ENCODE measurements at places on chromosomes 6 and 20. TPM values are rescaled to one million over a fixed set of nuclear protein-coding genes. Genes with fewer than 3 reads are reported as not detected.

GRCh38 chr6:84460491-84460890 lies 233.0 kb upstream of the CEP162 start:
- no peaks in the 10 kb centered on the region for H3K4me1 ChIP-seq
- no peak overlapping the region for H3K27ac ChIP-seq
- no peaks in the 10 kb centered on the region for H3K36me3 ChIP-seq

DNA sequence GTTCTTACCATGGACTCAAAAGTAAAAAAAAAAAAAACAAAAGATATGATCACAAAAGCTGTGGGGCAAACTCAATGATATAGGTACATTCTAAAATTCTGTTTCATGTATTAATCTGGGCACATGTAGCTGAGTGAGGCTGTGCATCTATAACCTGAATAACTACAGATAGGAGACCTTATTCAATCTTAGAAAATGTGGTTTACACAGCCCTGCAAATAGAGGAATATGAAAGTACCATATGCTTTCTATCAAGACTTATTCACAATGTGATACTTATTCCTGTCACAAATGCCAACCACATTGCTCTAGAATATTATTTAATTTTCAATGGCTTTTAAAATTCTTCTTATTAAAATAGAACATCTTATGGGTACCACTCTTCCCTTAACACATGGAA lies 3.1 kb upstream of the SPACA1 start:
- H3K27ac ChIP-seq: no peak overlapping the region
- DNase-seq: no peak
- no peak overlapping the region for H3K4me3 ChIP-seq
- H3K36me3 ChIP-seq: no peaks in the 10 kb centered on the region

The RUNX2 gene
- 3.7 TPM for total RNA-seq

DNA sequence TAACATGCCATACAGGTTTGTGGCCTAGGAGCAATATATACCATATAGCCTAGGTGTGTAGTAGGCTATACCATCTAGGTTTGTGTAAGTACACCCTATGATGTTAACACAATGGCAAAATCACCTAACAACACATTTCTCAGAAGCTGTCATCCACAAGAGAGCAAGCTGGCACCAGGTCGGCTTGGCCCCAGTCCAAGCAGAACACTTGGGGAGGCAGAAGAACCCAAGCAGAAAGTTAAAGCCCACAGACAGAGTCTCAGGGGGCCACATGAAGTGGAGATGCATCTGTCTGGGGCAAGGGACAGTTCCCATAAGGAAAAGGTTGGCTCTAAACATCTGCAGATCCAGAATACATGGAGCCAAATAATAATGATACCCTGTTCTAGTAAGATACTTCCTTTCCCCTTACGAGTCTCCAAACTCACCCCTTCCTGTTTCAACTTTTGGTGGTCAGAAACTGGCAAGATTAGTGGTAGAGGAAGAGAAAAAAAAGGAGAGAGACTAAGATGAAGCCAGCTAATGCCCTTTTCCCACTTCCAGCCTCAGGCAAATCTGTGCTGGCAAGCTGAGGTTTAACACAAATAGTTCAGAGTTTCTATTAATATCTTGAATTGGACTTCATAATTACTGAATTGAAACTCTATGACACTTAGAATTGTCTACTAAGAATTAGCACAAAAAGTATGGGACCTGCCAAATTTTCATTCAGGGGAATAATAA lies 29.5 kb downstream of the TCF21 start:
- H3K36me3 ChIP-seq: no peaks in the 10 kb centered on the region
- DNase-seq: no peak
- H3K27me3 ChIP-seq: no peaks in the 10 kb centered on the region
- no peak overlapping the region for H3K4me3 ChIP-seq

The SEL1L2 gene
- not detected for total RNA-seq

DNA sequence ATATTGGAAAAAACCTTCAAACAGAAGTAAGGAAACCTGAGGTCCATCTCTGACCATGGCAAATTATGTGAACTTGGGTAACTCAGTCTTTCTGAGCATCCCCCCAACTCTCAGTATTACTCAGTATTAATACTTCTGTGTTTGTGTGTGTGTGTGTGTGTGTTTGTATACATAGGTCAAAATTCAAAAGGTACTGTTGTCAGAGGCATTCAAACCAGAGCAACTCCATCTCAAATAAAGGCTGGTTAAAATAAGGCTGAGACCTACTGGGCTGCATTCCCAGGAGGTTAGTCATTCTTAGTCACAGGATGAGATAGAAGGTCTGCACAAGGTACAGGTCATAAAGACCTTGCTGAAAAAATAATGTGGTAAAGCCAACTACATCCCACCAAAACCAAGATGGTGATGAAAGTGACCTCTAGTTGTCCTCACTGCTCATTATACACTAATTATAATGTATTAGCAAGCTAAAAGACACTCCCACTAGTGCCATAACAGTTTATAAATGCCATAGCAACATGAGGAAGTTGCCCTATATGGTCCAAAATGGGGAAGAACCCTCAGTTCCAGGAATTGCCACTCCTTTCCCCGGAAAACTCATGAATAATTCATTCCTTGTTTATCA lies 33.3 kb upstream of the SLC22A16 start:
- H3K4me1 ChIP-seq: no peaks in the 10 kb centered on the region
- no peaks in the 10 kb centered on the region for H3K36me3 ChIP-seq

DNA sequence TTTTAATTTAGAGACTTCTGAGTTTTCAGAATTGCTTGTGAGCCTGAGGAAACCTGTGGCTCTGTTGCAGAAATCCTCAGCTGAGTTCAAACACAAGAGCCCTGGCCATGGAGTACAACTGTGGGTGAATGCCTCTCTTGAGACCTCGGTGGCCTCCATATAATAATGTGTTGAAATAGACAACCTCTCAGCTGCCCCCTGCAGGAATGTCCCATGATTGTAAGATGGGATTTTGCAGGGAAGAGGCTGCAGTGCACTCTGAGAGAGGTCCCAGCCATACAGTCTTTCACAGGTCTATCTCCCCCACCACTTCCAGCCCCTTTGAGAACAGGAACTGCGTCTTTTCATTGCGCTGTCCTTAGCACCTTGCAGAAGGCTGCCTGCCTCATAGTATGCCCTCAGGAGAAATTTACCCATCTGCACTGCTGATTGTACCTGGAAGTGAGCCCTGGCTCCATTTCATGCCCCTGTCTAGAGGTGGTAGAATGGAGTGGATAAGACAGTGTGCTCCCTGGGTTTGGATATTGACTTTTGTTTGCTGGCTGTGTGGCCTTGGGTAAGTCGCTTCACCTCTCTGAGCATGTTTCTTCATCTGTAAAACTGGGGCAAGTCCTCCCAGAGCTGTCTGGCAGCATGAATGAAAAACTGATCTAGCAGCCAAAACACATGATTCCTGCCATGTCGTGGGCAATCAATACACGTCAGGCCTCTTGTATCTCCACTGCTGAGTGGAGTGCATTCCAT lies 16.8 kb upstream of the CDH22 start:
- DNase-seq: no peak
- no peak overlapping the region for H3K4me3 ChIP-seq
- no peaks in the 10 kb centered on the region for H3K36me3 ChIP-seq
- H3K4me1 ChIP-seq: no peaks in the 10 kb centered on the region

DNA sequence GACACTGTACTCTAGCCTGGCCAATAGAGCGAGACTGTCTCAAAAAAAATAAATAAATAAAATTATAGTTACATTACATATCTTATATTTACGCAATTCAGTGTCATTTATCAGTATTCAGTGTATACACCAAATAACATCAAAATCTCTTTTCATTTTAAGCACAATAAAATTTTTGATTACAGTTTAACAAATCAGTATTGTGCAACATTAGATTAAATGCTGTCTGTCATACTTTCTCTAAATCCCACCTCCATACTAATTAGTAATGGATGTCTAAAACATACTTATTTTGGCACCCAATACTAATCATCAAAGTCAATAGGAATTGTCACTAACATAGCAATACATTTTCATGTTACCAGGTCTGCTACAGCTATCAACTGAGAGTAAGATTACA lies 27.4 kb downstream of the IBTK start:
- H3K4me3 ChIP-seq: no peak overlapping the region
- H3K27ac ChIP-seq: no peak overlapping the region
- peaks cover 94% of the 10 kb centered on the region for H3K36me3 ChIP-seq
- no peak for DNase-seq
- no peaks in the 10 kb centered on the region for H3K4me1 ChIP-seq

The EEF1A1 gene
- total RNA-seq: 9,415 TPM

GRCh38 chr6:75543311-75543710 lies 49.7 kb upstream of the FILIP1 start:
- no peak overlapping the region for H3K4me3 ChIP-seq
- no peaks in the 10 kb centered on the region for H3K27me3 ChIP-seq
- H3K36me3 ChIP-seq: no peaks in the 10 kb centered on the region

DNA sequence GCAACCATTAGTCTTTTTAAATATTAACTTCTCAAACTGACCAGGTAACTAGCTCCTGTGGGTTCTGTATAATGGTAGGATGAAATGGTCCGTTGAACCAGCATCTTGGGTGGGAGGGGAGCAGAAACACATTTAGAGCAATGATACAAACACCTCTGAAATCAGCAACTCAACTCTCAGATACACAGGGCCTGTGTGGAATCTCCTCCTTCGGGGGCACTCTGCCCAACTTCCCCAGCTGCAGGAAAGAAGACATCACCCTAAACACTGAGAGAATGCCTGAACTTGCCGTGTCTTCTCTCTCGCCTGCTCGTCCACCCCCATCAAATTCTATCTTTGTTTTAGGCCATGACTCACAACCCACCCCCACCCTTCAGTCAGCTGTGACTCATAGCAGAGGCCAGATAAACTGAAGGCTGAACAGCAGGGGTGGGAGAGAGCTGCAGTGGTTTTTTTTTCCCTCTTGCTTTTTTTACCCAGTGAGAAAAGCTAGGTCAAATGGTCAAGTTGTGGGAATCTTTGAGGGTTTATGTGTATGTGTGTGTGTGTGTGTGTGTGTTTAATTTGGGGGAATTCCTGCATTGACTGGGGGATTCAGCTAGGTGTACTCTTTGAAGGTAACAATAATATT lies 593.4 kb upstream of the JAG1 start:
- H3K27me3 ChIP-seq: no peaks in the 10 kb centered on the region
- H3K36me3 ChIP-seq: no peaks in the 10 kb centered on the region
- no peak for DNase-seq
- H3K27ac ChIP-seq: peak overlapping the region; percentile 28
- no peak overlapping the region for H3K4me3 ChIP-seq

The VGLL2 gene
- not detected for total RNA-seq

The RBPJL gene
- total RNA-seq: not detected

The SLC2A10 gene
- total RNA-seq: 11.5 TPM

The MRAP2 gene
- 0.74 TPM for total RNA-seq

- H3K27ac ChIP-seq: peak overlapping the region; percentile 96
- H3K36me3 ChIP-seq: no peaks in the 10 kb centered on the region
- peaks cover 54% of the 10 kb centered on the region for H3K4me1 ChIP-seq
- no peaks in the 10 kb centered on the region for H3K27me3 ChIP-seq
- no peak overlapping the region for H3K4me3 ChIP-seq
Observed at GRCh38 chr6:6723361-6723760, 134.8 kb downstream of the LY86 start.

GRCh38 chr6:26033085-26033940 lies 53.9 kb upstream of the HFE start:
- H3K4me3 ChIP-seq: peak overlapping the region; percentile 61
- DNase-seq: peak; percentile 80
- peak overlapping the region; percentile 91 for H3K27ac ChIP-seq
- H3K4me1 ChIP-seq: peaks cover 19% of the 10 kb centered on the region
- no peaks in the 10 kb centered on the region for H3K27me3 ChIP-seq
- H3K36me3 ChIP-seq: no peaks in the 10 kb centered on the region

The SCUBE3 gene
- total RNA-seq: 0.56 TPM

The PNLDC1 gene
- 0.27 TPM for total RNA-seq

The C6orf132 gene
- 13.5 TPM for total RNA-seq

GRCh38 chr6:150617496-150618460 lies 18.1 kb downstream of the PLEKHG1 start:
- no peak overlapping the region for H3K27ac ChIP-seq
- no peak for DNase-seq
- no peaks in the 10 kb centered on the region for H3K27me3 ChIP-seq
- H3K4me1 ChIP-seq: peaks cover 18% of the 10 kb centered on the region
- H3K36me3 ChIP-seq: no peaks in the 10 kb centered on the region

The TRIM40 gene
- not detected for total RNA-seq

The ATXN1 gene
- total RNA-seq: 75.9 TPM

The BPIFA1 gene
- 28.4 TPM for total RNA-seq

DNA sequence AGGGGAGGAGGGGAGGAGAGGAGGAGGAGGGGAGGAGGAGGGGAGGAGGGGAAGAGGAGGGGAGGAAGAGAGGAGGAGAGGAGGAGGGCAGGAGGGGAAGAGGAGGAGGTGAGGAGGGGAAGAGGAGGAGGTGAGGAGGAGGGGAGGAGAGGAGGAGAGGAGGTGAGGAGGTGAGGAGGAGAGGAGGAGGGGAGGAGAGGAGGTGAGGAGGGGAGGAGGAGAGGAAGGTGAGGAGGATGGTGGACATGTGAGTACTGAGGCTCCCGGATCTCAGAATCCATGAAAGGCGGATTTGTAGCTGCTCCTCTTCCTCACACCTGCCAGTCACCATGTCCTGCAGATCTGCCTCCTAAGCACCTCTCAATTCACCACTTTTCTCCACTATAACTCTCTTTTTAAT lies 59.8 kb downstream of the PSMB1 start:
- no peaks in the 10 kb centered on the region for H3K4me1 ChIP-seq
- no peak overlapping the region for H3K27ac ChIP-seq
- H3K4me3 ChIP-seq: no peak overlapping the region
- no peaks in the 10 kb centered on the region for H3K36me3 ChIP-seq
- no peaks in the 10 kb centered on the region for H3K27me3 ChIP-seq
- no peak for DNase-seq

DNA sequence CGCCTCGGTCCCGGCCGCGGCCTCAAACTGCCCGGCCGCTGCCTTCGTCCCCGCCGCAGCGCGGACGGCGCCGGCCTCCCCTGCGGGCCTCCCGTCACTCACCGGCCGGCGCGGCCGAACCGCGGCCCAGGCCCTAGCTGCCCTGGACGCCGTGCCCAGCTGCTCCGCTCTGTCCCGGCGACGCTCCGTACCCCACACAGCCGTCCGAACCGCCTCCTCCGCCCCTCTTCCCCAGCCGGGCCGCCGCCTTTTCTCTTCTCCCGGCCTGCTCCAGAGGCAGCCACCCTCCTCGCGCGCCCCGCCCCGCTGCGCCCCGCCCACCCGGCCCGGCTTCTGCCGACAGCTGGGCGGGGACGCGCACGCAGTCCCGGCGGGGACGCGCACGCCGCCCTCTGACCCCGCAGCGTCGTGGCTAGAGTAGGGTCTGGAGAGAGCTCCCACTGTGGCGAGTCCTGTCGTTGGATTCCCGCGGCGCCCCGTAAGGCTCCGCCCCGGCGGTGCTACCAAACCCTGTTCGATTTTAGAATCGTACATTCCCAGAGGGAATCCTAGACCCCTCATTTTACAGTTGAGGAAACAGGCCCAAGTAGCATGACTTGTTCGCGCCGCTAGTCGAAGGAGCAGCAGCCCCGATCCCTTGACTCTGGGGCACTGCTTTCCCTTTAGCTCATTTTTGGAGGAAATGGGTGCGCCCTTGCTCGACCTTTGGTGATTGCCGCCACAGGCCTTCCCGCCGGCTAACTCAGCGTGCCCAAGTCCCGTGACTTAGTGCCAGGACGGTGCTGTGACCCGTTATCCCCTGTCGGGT lies at the start of gene FBXO30:
FBXO30 (minus strand) TSS at position 295 of the 808 bp plus-strand sequence. CDS start 8,390 bp downstream, outside the sequence.
- H3K27ac ChIP-seq: peak within 1 kb of the TSS; percentile 95
- H3K4me1 ChIP-seq: peaks cover 46% of the 10 kb centered on the region
- peak; percentile 92 for DNase-seq
- H3K4me3 ChIP-seq: peak within 1 kb of the TSS; percentile 72
- no peaks in the 10 kb centered on the region for H3K36me3 ChIP-seq
- H3K27me3 ChIP-seq: no peaks in the 10 kb centered on the region

GRCh38 chr20:37096415-37097041 lies 731 bp upstream of the RBL1 start:
- H3K4me1 ChIP-seq: peaks cover 10% of the 10 kb centered on the region
- no peaks in the 10 kb centered on the region for H3K36me3 ChIP-seq
- H3K4me3 ChIP-seq: peak overlapping the region; percentile 100
- no peaks in the 10 kb centered on the region for H3K27me3 ChIP-seq
- H3K27ac ChIP-seq: peak overlapping the region; percentile 82
- no peak for DNase-seq

GRCh38 chr20:59688356-59688755 lies 84.0 kb downstream of the PHACTR3 start:
- no peak for DNase-seq
- no peak overlapping the region for H3K4me3 ChIP-seq

Measured in lower lobe of right lung (tissue), 2 donors.